ENCODE measurements at places on chromosomes 12 and 14. TPM values are rescaled to one million over a fixed set of nuclear protein-coding genes. Genes with fewer than 3 reads are reported as not detected.

DNA sequence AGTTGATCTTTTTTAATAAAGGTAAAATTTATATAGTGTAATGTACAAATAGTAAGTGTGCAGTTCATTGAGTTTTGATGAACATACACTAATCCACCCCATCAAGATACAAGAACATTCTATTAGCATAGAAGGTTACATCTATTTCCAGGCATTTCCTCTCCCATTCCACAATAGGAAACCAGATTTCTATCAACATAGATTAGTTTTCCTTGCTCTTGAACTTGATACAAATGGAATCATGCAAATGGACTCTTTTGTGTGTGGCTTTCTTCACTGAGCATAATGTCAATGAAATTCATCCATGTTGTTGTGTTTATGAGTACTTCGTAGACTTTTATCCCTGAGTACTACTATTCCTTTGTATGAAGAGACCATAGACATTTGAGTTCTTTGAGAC, 10.8 kb downstream of the STYX start:
- no peak for DNase-seq

DNA sequence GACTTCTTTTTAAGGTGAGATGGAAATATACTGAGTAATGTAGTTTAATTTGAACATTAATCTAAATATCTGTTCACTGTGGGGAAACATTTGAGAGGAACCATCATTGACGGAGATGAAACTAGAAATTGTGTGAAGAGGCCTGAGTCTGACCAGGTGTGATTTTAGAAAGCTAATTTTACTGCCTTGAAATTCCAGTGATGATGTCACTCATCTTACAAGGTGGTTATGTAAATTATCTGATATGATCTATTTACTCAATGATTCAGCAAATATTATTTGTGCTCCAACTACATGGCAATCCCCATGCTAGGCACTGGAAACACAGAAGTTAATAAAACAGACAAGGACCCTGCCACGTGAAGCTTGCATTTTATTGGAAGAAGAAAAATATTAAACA, 435.7 kb upstream of the DCN start:
- DNase-seq: no peak

- DNase-seq: peak; percentile 4
Measured at GRCh38 chr14:50452979-50453705, 56.5 kb upstream of the CDKL1 start.

DNA sequence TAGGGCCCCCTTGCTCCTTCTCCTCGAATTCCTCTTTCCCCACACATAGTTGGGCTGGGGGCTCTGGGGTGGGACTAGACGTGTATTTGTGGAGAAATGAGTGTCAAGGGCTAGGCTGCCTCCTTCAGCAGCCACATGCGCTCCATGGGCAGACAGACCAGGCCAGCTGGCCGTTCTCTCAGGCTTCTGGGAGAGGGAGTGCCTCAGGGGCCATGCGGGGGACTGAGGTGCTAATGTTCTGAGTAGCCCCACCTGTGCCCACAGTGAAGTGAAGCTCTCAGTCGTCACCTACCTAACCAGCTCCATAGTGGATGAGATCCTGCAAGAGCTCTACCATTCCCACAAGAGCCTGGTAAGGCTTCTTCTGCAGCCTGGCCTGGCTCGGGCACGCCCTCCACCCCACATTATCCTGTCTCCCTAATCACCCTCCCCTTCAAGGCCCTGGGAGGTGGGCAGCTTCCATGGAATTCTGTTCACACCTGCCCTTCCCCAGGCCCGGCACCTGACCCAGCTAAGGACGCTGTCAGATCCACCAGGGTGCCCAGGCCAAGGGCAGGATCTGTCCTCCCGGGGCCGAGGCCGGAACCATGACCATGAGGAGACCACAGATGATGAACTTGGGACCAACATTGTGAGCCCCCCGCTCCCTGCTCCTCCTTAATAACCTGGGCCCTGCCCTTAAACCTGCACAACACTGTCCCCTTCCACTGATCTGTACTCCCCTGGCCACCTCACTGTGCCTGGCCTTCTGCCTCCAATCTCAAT, 9.0 kb upstream of the CPNE6 start:
- DNase-seq: no peak

The MYH7 gene
- not detected for total RNA-seq

All from MG63 (cell line).